ENCODE measurements at places on chromosomes 2 and 18.
A peak's percentile ranks its signal among the peaks of the same experiment; 100 is the strongest.

DNA sequence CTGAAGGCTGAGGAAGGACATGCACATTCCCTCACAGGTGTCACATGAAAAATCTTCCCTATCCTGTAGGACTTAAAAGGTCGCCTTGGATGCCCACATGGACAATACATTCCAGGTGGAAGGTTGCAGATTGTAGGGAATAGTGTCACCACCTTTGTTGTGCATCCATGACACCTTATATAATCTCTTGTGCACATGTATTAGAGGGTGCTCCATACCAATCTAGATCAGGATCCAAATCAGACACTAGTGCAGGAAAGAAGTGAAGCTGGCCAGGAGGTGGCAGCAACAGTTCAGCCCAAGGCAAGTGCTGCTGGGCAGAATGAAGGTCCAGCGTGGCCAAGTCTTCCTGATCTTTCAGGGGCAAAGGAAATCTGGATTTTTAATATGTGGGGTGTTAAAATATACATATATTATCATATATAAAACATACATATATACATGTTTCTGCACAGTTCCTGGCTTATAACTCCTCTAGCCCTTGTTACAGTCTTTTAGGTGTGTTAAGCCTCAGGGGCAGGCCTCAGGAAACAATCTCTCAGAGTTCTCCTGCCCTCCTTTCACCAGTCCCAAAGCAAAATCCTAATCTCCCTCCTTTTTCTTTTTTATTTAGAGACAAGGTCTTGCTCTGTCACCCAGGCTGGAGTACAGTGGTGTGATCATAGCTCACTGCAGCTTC, 16.6 kb downstream of the NIF3L1 start:
- DNase-seq, result peak; percentile 16

- DNase-seq, result no peak
Measured at GRCh38 chr2:127165539-127165935, 54.6 kb downstream of the CYP27C1 start.

DNA sequence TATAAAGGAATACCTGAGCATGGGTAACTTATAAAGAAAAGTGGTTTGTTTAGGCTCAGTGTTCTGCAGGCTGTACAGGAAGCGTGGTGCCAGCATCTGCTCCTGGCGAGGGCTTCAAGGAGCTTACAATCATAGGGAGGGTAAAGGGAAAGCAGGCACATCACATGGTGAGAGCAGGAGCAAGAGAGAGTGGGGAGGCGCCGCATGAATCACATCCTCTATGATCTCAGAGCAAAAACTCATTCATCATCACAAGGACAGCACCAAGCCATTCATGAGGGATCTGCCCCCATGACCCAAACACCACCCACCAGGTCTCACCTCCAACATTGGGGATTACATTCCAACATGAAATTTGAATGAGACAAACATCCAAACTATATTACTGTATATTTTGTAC, 32.5 kb downstream of the R3HDM1 start:
- no peak for DNase-seq

- no peak for DNase-seq
Measured at GRCh38 chr2:127358044-127358443, 29.7 kb downstream of the MAP3K2 start.

DNA sequence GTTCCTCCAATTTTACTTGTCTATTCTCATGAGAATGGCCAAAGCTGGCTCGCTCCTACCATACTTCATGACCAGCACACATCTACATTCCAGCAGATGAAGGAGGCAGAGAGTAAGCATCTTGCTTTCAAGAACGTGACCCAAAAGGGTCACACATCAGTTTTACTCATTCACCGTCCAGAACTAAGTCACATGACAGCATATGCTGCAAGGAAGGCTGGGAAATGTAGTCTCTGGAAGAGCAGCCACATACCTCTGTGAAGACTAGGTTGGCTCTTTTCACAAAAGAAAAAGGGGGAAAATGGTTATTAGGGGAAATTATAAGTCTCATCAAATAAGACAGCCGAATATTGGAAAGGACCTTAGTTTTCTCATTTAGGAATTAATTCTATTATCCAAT, 835.3 kb downstream of the EPHA4 start:
- DNase-seq, result no peak

- DNase-seq, result no peak
Measured at GRCh38 chr18:70261141-70261788, 27.6 kb upstream of the SOCS6 start.

GRCh38 chr2:155026651-155027174, 328.2 kb downstream of the KCNJ3 start:
- no peak for DNase-seq

GRCh38 chr2:47767497-47767844, 15.5 kb upstream of the MSH6 start:
- no peak for DNase-seq

GRCh38 chr2:83826577-83826976, 632.5 kb downstream of the SUCLG1 start:
- no peak for DNase-seq

DNA sequence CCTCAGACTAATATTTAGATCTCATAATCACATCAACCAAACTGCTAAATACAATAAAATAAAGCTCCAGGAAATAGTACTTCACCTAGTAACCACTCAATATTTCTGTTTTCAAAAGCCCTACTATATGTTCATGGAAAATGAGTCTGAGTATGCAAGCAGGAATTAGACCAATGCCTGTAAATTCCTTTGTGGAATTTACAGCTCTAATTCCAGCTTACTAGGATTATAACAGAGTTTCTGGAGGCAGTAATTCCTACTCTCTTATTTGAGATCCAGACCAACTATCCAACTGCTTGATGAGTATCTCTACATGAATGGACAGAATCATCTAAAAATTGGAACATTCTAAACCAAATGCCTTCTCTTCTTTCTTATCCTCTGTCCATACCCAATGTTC, 11.6 kb downstream of the CDKL4 start:
- no peak for DNase-seq

GRCh38 chr2:75403991-75404428, 156.7 kb downstream of the EVA1A start:
- no peak for DNase-seq

DNA sequence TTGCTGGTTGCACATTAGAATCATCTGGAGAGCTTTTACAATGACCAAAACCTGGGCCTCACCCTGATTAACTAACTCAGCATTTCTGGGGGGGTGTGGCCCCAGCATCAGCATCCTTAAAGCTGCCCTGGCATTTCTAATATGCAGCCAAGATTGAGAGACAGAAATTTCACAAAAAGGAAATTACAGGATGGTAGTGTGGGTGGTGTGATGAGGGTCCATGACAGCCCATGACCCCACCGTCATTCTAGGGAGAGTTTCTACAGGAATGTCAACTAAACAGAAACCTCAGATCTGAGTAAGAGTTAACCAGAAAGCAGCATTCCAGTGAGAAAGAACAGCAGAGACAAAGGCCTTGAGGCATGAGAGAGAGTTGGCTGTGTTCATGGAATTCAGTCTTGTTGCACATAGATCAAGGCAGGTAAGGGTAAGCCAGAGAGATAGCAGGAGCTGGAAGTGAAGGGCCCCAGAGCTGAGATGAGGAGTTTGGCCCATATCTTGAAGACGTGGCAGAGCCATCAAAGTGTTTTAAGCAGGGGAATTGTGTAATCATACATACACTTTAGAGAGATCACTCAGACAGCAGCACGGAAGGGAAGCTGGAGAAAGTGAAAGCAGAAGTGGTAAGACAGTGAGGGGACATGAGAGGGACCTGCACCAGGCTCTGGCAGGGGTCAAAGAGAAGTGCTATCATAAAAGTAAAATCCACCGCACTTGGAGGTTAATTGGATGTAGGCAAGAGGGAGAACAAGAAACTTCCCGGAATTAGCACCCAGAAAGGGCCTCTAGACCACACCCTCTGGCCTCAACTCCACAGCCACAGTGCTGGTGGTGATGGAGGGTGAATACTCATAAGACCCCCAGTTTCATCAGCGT, 7.8 kb upstream of the TRABD2A start:
- peak; percentile 52 for DNase-seq

DNA sequence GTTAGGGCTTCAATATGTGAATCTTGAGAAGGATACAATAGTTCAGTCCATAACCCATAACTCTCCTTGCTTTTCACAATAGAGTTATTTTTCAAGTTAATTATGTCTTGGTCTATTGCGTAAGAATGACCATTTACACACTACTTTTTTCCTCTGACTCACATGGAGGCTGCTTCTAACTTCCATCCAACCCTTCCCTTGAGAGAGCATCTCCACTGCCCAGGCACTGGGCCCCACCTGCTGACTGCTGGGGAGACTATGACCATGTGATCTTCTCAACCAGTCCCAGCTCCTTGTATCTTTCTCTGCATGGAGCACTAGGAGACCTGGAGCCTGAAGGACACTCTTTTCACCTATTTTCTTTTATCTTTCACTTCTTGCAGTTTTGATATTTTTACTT, 251.5 kb downstream of the GPD2 start:
- DNase-seq, result no peak

DNA sequence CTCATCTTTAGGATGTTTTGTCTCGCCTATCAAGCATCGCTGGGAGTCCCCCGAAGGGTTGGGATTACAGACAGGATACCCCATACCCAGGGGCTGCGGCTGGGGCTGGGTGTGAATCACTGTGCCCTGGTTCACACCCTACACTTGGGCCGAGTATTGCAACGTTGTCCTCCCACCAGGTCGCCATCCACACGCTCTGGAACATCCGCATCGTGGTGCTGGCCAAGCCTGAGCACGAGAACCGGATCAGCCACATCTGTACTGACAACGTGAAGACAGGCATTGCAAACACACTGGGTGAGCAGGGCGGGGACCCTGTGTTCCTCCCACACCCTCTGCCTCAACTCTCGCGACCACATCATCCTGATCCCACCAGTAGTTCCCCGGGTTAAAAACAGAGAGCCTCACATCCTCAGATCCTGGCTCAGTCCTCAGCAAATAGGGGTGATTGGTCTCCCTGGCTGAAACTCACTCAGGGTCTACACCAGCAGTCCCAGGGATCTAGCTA, 87.3 kb upstream of the ATG16L1 start:
- DNase-seq, result no peak

GRCh38 chr2:241771286-241772062, 5.1 kb upstream of the GAL3ST2 start:
- no peak for DNase-seq

DNA sequence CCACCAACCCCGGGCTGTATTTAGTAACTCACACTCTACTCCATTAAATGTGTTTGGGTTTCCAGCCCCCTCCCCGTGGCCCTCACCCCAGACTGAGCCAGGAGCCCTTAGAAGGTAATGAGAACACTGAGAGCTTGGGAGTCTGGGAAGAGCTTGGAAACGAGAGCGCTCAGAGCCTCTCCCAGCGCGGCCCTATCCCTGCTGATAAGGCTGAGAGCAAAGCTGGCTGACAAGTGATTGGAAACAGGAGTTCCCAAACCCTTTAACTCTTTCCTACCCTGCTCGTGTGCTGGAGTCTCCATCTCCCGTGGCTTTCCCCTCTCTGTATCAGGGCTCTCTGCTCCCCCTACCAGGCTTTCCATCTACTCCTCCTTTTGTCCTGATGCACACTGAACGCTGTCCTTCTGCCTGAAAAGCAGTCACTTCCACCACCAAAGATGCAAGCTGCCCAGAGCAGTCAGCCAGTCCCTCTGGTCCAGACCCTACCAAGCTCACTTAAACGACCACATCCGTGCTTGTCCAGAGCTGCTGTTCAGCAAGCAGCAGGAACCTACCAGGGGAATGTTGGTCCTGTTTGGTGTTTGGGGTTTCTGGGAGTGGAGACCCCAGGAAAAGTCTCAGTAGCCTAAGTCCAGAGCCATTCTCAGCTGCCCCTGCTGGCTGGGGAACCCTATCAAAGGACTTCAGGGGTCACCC, 100.0 kb upstream of the PKDCC start:
- DNase-seq, result no peak

DNA sequence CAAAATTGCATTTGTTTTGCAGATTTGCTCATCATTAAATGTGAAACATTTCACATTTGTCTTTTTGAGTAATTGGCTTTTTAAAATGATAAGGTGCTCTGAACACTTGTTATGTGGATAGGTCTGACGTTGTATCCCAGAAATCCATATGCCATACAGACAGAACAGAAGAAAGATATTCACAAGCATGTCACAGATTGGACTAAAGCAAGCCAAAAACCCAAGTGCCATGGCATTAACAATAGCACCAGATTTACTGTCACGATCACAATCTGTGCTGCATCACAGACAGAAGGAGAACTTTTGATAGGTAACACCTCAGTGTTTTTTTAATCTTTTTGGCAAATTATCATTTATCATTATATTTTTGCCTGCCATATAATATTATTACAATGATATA, 272.6 kb downstream of the ARHGAP15 start:
- DNase-seq, result no peak

Measured in CD4-positive, alpha-beta T cell (primary cell).